Breast epithelium (tissue), 4 donors: ENCODE measurements at places on chromosomes 1 and 21. TPM values are rescaled to one million over a fixed set of nuclear protein-coding genes. Genes with fewer than 3 reads are reported as not detected.

GRCh38 chr21:41235201-41235600 is 67.2 kb downstream of the BACE2 start:
- no peak for DNase-seq

ASAP3 gene
- total RNA-seq, result 47.7 TPM

DNA sequence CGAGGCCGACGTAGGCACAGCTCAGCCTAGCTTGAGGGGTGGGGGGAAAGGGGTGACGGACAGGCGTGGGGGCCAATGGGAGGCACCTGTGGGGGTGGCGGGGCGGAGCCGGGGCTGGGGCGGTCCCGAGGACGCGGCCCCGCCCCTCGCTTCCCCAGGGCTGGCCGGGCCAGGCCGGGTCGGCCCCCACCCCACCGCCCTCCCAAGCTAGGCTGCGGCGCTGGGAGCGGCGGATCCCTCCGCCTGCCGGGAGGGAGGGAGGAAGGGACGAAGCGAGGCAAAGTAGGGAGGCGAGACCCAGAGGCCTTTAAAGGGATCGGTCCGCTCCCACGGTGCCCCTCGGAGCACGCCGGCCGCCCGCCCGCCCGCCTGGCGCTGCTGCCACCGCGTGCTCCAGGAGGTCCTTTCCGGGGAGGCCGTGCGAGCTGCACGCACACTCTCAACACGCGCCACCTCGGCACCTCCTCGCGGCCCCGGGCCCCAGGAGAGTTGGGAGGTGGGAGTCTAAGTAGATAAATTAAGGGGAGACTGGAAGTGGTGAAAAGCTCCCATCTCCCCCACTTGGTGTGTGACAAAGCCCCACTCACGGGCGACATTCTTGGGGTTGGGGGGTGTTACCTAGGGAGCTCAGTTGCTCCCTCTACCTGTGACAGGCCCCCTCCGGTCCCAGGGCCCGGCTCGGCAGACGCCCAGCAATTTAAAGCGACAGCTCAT is 375 bp upstream of the MEF2D start:
- DNase-seq, result peak; percentile 95

- no peak for DNase-seq
Observed at GRCh38 chr21:15363921-15364320, 299.1 kb upstream of the NRIP1 start.

PLEKHN1 gene
- 2.8 TPM for total RNA-seq

DNA sequence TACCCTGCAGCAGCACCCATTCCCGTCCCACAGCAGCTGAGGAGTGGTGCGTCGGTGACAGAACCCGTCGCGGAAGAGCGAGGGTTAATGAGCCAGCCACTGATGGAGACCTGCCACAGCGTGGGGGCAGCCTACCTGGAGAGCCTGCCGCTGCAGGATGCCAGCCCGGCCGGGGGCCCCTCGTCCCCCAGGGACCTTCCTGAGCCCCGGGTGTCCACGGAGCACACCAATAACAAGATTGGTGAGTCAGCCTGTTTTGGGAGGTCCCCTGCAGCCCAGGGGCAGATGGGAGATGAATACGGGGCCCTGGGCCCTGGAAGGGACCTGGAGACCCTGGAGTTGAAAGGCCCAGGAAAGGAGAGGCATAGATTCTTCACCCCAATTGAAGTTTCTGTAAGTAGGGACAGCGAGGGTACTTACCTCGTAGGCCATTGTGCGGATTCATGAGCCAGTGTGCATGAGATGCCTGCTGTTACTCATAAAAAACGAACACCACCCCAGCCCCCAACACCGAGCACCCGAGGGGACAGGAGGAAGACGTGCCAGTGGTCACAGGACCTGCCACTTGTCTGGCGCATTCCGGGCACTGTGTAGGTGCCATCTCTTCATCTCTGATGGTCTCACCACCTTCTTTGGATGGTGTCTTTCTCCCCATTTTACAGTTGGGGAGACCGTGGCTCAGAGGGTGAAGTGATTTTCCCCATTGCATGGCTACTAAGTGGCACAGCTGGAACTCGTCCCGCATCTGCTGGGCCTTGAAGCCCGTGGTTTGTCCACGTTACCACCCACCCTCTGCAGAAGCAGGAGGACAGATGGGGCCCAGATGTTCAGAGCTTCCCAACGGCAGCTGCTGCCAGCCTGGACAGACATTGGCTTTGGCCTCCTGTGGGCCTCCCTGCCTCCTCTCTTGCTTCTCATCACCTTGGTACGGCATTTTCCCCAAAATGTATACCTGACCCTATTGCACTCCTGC is 28.3 kb upstream of the TNFRSF1B start:
- no peak for DNase-seq
